ENCODE measurements at places on chromosomes 4 and X.

DNA sequence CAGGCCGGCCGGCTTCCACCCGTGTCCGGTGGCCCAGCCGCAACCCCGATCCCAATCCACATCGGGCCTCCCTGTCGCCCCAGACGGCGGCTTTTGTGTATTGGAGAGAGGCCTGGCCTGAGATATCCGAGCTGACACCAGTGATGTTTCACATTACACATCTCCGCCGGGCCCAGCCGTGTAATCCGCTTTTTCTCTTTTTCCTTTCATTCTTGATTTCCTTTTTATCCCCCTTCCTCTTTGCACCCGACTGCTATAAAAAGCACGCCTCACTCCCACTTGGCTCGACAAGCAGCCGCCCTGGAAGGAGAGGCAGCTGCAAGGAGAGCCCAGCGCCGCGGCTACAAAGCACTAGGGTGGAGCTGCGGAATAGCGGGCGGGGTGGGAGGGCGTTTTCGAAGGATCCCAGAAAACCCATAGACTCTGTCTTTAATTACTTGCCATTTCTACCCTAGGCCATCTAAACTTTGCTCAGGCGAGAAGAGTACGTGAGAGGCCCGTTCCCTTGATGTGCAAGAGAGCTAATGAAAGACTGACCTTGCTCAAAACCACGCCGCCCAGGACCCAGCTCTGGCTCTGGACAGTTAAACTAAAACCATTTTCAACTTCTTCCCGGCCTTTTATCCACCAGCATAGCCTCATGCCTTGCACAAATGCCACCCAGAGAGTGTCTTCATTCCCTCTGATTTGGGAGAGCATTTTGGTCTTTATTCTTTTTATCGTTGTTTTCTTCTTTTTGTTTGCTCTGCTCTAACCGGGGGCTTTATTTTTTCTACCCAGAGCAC lies 3.2 kb downstream of the PITX2 start:
- no peak for DNase-seq

GRCh38 chrX:154417157-154417556 lies 5.8 kb downstream of the TAFAZZIN start:
- DNase-seq, result no peak

DNA sequence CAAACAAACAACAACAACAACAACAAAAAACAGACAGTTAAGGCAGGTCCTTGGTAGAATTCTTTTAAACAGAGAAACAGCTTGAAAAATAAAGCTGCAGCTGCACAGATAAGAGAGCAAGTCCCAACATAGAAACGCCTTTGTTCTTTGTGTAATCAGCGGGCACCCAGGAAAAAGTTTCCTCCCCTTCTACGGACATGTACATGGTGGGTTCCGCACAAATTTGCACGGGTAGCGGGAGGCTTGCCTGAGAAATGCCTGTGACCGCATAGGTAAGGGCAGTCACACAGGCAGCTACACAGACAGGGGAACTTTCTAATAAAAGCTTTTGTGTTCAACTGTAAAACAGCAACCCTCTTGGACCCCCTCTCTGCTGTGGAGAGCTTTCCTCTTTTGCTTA lies 25.7 kb upstream of the CT47A1 start:
- no peak for DNase-seq

DNA sequence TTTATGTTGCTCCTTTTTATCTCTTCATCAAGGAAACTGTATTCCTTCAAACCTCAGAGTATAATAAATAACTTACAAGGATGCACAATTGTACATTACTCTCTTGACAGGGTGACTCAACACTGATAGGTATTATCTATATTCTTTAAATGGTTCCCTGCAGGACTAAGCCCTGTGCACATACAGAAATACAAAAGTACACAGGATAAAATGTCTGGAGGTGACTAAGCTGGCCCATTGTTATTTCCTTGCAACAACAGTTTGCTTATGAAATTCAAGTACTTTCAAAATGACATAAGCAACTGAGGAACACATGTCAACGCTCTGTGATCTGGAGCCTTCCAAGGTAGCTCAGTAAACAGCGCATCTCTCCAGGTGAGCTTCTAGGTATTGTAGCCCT lies 83.8 kb upstream of the RPL34 start:
- no peak for DNase-seq

- no peak for DNase-seq
Observed at GRCh38 chr4:81495345-81495744, 23.6 kb upstream of the RASGEF1B start.

- no peak for DNase-seq
Observed at GRCh38 chr4:139214039-139214534, 37.1 kb upstream of the ELF2 start.

GRCh38 chrX:54182194-54182863 lies 725 bp downstream of the FAM120C start:
- peak; percentile 89 for DNase-seq

GRCh38 chr4:103497692-103498091 lies 222.1 kb downstream of the TACR3 start:
- DNase-seq, result no peak

DNA sequence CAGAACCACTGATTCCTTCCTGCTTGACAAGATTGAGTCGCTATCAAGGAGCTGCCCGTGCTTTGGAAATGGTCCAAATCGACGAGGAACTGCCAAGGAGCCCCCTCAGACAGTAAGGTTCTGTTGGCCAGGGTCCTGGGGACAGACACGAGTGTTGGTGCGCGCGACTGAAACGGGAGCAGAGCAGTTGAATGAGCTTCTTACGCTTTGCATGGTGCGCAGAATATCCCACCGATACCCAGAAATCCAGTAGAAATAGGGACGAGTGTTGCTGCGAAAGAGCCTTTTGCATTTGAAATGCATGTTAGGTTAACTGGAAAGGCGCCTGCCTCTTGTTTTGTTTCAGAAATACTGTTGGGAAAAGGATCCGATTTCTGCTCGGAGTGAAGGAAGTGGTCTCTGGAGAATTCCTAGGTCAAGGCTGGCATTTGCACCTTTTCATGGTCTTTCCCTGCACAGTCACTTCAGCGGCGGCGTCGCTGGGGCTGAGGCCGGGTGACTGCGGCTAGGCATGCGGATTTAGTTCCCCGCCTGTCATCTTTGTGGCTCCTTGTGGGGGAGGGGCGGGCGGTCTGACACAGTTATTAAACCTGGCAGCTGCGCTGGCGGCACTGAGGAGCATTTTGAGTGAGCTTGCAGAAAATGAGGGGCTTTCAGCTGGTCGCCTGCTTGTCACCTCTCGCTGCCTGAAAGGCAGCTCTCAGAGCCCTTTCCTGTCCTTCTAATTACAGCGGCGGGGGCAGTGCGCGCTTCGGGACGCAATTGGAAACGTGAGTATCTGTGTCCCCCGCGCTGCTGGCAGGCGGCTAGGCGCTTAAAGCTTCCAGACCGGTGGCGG lies 51.5 kb upstream of the TRIM2 start:
- peak; percentile 87 for DNase-seq

DNA sequence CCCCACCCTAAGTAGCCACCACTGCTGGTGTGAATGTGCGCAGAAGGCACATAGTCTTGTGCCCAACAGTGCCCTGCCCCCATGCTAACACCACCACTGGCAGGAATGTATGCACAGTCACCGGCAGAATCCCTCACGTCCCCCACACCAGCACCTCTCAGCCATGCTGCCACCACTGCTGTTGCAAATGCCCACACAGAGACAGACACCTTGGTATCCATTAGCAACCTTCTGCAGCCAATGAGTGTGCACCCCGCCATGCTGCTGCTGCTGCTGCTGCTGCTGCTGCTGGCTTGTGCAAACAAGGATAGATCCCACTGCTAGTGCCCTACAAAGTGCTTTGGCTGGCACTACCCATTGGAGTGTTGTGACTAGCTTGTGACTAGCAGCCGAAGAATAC lies 52.4 kb upstream of the MMAA start:
- DNase-seq, result no peak

DNA sequence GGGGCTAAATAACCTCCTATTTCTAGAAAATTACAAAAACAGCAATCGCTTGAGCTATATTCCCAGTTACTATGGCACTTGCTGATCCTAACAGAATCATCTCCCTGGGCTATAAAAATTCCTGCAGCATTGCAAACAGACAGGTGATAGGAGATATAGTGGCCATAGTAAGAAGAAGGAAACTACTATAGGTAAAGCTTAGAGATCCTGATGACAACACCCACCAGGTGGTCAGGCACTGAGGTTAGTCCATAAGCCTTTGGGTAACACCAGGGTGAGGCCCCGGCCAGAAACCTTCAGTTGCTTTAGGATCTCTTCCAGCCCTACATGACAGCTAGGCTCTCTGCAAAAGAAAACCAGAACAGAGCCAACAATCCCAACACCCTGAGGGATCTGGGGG lies 197.9 kb upstream of the PPP1R2C start:
- no peak for DNase-seq

- no peak for DNase-seq
Observed at GRCh38 chr4:120812216-120812615, 110.3 kb downstream of the PRDM5 start.

DNA sequence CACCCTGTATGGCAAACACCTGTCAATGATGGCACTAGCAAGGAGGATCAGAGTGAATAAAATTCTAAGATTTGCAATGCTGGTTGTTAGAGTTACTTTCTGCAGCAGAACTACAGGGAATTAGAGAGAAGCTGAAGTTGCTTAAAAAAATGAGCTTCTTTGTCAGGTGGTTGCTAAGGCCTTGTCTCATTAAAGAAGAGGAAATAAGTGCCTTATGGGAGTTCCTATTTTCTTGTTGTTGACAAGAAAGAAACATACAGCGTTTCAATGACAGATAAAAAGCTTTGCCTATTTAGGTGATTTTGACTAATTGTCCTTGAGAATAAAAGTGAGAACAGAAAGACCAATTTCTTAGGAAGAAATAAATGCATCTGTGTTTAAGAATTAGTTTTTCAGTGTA lies 106.0 kb upstream of the ARHGAP24 start:
- no peak for DNase-seq

DNA sequence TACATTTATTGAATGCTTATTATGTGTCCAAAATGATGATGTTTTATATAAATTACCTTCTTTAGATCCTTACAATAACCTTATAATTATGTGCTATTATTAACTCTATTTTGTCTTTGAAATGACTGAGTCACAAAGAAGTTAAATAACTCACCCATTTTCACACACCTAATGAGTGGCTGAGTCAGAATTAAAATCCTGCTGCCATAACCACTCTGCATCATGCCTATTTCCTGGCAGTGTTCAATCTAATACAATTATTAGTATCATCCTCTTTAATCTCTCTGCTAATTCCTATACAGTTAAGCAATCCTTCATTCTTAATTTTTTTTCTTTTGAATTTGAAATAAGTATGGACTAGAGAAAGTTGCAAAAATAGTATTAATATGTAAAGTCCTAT lies 342.9 kb downstream of the CFAP299 start:
- DNase-seq, result no peak

GRCh38 chr4:105108971-105109370 lies 37.7 kb upstream of the TET2 start:
- no peak for DNase-seq

- DNase-seq, result no peak
Observed at GRCh38 chr4:187166886-187167512, 443.3 kb upstream of the FAT1 start.

- DNase-seq, result no peak
Observed at GRCh38 chrX:16839219-16839851, 30.8 kb downstream of the RBBP7 start.

DNA sequence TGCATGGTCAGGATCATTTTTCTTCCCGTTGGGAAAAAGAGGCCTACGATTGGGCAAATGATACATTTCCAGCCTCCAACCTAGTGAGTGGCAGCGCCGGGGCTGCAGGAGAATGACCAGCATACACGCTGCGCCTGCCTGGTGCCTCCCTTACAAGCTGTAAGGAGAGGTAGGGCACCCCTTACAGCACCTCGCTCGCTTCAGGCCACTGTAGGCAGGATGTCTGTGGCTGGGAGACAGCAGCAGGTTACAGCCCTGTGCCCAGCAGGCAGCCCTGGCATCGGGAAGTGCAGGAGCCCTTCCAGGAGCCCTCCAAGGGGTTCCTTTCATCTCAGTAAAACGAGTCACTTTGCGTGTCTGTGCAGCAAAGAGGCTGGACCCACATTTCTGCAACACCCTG lies 88.4 kb downstream of the EVC start:
- no peak for DNase-seq

GRCh38 chr4:31548021-31548420 lies 827.9 kb downstream of the PCDH7 start:
- DNase-seq, result no peak

DNA sequence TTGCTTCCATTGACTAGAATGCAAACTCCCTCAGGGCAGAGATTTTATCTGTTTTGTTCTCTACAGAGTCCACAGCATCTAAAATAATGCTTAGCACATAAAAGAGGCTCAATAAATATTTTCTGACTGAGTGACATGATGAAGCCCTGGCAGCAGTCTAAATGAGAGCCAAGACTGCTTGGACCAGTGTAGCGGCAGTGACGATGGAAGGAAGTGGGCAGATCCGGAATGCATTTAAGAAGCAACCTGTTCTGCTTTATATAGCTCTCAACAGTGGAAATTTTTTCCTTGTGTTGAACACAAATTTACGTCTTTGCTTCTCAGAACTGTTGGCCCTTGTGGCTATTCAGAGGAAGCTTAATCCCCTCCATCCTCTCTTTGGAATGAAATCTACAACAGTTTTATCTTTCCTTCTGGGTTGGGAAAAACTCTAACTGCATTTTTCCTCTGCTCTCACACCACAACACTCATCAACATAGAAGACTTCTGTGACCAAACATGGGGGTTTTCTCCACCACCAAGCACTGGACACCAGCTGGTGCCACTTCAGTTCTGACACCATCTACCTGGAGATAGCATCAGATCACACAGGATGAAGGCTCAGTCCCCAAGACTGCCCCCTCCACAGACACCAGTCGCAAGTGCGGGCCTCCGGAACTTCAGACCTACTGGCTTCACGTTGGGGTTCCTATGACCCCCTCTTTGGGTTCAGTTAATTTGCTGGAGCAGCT lies 7.0 kb upstream of the BEND4 start:
- no peak for DNase-seq

- DNase-seq, result no peak
Observed at GRCh38 chr4:78720204-78720603, 55.9 kb upstream of the BMP2K start.

- no peak for DNase-seq
Observed at GRCh38 chr4:82371497-82371896, 2.3 kb downstream of the HNRNPD start.

GRCh38 chrX:85994797-85995196 lies 52.6 kb downstream of the CHM start:
- no peak for DNase-seq

DNA sequence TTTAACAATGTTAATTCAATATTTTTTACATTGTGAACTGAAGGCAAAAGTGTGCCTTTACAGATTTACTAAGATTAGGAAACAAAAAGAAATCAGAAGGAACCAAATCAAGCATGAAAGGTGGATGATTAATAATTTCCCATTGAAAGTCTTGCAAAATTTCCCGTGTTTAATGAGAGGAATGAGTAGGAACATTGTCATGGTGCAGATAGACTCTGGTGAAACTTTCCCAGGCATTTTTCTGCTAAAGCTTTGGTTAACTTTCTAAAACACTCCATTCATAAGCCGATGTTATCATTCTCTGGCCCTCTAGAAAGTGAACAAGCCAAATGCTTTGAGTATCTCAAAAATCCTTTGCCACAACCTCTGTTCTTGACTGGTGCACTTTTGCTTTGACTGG lies 1522.8 kb upstream of the PABPC4L start:
- DNase-seq, result no peak

GRCh38 chr4:17218786-17219185 lies 293.1 kb downstream of the QDPR start:
- DNase-seq, result no peak

Measured in activated effector memory CD4-positive, alpha-beta T cell treated with anti-CD3 and anti-CD28 coated beads, Interleukin-2, amount 50 U/mL, for 16 hours (primary cell).